Left renal cortex interstitium (tissue), 4 donors: ENCODE measurements at places on chromosomes 2 and 18.

DNA sequence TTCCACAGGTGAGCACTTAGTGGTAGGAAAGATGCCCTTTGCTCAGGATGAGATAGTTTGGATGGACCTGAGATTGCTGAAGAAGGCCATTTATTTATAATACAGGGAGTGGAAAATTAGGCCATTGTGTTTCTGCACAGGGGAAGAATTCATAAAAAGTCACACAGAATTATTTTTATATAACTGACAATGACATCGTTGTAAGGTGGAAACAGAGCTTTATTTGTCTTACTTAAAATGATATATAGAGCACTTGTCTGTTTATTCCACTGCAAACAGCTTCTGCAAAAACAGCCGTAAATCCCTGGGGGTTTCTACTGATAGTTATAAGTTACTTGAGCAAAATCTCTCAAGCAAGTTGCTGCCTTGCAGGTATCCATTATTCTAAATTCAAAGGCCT, 158.1 kb upstream of the ZNF521 start:
- DNase-seq: no peak

DNA sequence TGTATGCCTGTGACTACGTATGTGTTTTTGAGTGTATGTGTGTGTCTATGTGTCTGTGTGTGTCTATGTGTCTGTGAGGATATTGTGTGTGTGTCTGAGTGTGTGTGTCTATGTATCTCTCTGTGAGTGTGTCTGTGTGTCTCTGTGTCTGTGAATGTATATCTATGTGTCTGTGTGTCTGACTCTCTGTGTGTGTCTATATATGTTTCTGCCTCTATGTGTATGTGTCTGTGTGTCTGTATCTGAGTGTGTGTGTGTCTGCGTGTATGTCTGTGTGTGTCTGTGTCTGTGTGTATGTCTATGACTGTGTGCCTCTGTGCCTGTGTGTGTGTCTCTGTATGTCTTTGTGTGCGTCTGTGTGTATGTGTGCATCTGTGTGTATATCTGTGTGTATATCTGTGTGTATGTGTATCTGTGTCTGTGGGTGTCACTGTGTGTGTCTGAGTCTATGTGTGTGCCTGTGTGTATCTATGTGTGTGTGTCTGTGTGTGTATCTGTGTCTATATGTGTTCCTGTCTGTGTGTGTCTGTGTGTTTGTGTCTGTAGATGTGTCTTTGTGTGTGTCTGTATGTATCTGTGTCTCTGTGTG, 172.7 kb downstream of the MYCN start:
- no peak for DNase-seq

DNA sequence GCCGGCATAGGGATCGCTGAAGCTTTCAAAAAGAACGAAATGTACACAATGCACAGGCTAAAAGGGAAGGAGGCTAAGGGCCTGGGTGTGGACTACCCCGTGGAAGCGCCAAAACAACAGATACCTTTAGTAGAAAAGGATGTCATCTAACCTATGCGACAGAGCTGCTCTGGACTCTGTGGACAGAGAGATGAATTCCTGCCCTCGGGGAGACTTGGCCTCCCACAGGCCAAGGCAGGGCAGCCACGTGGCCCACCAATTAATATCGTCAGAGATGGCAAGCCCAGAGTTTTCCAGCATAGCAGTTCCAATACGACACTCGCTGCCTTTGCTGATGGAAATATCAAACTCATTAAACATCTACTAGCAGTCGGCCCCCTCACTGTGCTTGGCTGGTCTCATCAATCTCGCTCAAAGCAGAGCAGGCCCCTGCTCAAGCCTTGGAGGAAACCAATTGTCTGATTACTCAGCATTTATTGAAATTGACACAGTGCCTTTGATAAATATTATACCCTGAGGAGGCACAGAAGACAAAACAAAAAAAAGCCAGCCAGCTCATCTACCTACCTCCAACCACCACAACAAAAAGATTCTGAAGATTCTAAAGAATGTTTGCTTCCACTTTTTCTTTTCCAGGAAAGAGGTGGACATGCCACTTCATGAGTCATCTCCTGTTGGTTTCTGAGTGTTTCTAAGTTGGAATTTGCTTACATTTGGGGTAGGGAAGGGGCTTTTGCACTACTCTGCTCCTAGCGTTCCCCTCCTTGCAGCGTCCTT, 79.0 kb upstream of the ACAA2 start:
- DNase-seq: no peak

- no peak for DNase-seq
Observed at GRCh38 chr2:25685741-25686140, 12.4 kb upstream of the DTNB start.

DNA sequence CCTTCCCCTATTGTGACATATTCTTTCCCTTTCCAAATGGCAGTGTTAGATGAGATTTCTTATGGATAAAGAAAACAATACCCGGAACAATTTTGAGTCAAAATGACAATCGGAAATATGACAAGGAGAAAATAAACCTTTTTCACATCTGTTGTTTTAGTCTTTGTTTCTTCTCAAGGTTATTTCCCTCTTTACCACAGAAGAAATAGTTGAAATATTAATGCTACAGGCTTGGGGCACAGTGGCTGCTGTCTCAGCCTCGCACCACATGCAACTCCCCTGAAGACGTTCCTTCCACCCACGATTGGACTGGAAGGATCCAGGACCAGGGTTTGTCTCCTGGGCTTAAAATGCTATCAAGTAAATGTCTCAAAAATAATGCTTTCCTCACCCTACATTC, 77.6 kb downstream of the FHOD3 start:
- no peak for DNase-seq

- no peak for DNase-seq
Observed at GRCh38 chr2:143219266-143219665, 90.0 kb downstream of the ARHGAP15 start.

GRCh38 chr2:71601136-71602114, 148.1 kb downstream of the DYSF start:
- no peak for DNase-seq
